ENCODE measurements at places on chromosomes 3 and 15. TPM values are rescaled to one million over a fixed set of nuclear protein-coding genes. Genes with fewer than 3 reads are reported as not detected.
A peak's percentile ranks its signal among the peaks of the same experiment; 100 is the strongest.

DNA sequence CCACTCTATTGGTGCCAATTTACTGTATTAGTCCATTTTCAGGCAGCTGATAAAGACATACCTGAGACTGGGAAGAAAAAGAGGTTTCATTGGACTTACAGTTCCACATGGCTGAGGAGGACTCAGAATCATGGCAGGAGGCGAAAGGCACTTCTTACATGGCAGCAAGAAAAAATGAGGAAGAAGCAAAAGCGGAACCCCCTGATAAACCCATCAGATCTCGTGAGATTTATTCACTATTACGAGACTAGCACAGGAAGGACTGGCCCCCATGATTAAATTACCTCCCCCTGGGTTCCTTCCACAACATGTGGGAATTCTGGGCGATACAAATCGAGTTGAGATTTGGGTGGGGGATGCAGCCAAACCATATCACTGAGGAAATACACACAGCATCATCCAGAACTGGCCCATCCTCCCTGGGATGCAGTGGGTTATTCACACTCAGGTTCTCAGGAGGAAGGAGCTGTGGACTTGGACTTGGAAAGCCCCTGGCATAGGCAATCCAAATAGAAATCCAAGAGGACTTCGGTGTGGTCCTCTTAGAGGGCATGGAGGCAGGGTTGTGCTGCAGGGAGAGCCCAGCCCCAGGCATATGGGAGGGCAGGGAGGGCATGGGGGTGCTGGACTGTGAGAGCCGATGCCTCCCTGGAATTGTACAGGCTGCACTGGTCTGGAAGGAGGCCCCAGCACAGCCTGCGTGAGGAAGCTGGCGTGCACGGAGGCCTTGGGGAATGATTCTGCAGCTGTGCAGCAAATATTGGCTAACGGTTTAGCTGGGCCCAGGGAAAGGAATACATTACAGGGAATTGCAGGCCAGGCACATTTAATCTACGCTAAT lies 62.9 kb downstream of the EFCAB12 start:
- DNase-seq: no peak

SLC9C1 gene
- not detected for total RNA-seq

- no peak for DNase-seq
Measured at GRCh38 chr3:158085358-158085757, 20.9 kb downstream of the SHOX2 start.

CLRN1 gene
- not detected for total RNA-seq

GRCh38 chr3:123084192-123084591 lies 17.4 kb downstream of the PDIA5 start:
- DNase-seq: peak; percentile 36

DNA sequence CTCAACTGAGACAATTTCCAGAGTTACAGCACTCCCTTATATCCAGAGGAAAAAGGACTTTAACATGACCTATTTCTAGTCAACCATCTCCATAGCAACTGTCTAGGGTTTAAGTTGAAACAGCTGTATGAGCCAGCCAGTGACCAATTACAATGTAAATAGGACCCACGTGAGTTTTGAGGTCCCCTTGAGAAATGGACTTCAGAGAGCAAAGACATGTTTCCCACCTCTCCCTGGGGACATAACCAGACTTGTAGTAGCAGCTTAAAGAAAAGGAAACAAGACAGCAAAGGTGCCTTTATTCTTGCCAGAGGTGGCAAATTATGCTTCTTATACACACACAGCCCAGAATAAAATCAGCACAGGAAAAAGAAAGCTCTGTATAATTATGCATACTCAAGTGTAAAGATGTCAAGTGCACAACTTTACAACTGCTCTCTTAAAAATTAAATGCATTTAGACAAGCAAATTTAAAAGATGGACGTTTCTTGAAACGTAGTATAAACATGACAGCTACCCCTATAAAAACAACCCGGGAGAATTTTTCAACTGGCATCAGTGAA lies 40.2 kb downstream of the SUMF1 start:
- DNase-seq: peak; percentile 89

DNA sequence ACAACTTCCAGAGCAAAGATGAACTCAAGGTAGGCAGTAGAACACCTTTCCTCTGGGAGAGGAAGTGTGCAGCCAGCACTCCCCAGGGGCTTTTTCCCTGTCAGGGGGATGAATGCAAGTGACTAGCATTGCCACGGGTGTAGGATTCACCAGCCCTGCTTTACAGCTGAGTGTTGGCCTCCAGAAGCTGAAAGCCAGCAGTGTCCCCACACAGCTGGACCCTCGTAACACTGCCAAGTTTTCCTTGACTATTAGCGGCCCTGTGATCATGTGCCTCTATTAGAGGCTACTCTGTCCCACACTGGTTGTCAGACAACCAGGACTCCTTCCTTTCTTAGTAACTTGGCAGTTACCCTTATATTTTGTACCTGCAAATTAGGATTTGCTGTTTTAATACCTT lies 104.9 kb upstream of the MANF start:
- no peak for DNase-seq

DNA sequence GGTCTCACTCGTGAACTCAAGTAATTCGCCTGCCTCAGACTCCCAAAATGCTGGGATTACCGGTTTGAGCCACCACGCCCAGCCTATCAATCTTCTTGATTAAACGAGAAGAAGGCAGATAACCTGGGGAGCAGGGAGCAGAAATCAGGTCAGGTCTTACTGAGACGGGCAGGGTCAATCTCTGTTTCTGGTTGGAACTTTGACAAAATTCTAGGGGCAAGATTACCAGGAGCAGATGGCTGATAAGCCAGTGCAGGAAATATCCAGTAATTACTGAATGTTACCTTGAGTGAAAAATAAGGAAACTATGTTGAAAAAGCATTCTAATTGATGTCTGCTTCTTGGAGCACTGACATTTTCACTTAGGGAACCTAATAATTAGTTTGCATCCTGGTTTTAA lies 24.4 kb upstream of the GOLM2 start:
- no peak for DNase-seq

- DNase-seq: no peak
Measured at GRCh38 chr15:70025413-70026296, 72.1 kb downstream of the TLE3 start.

DNA sequence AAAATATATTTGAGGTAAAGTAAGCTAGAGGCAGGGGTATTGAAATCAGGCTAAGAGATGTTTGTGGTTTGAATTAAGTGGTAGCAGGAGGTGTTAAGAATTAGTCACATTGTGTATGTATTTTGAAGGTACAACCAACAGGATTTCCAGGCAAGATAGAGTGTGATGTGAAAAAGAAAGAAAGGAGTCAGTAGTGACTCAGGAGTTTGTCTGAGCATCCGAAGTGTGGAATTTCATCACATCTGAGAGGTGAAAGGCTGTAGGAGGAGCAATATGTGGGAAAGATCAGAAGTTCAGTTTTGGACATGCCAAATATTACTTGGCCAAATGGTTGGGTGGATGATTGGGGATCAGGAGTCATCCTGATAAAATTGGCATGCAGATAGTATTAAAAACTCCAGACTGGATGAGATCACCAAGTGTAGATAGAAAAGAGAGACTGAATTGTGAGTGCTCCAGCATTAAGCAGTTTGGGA lies 32.1 kb upstream of the EBLN2 start:
- DNase-seq: peak; percentile 88

DNA sequence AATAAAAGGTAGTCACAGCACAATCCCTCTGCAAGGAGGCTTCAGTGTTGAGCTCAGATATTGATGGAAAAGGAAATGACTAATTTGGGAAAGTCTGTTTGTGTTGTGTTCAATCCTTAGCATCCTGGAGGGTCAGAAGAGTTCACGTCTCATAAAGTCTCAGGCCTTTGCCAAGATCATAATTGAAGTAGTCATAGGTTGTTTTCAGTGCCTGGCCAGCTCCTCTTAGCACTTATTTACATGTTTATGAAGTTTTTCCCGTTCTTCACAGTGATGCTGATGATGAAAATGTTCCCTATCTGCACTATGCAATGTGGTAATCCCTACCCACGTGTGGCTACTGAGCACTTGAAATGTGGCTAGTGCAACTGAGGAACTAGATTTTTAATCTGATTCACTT lies 61.6 kb upstream of the TGFBR2 start:
- peak; percentile 96 for DNase-seq

ACTRT3 gene
- 5.2 TPM for total RNA-seq

DNA sequence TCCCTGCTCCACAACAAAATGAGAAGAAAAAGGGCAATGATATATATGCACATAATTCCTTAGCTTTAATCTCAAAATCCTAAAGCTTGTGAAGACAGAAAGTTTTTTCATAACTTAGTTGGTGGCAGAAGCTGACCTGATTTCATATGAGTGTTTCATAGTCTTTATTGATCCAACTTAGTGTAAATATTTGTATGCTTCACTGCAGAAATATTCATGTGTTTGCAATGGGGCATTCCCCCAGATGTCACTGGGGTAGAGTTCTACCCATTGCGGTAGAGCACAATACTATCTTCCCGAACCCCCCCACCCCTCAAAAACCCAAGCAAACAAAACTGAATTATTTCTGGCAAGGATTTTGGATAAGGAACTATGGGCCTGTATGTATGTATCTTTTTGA lies 221.2 kb downstream of the THRB start:
- no peak for DNase-seq

GRCh38 chr3:187025656-187026316 lies 95.5 kb downstream of the ST6GAL1 start:
- DNase-seq: no peak

GRCh38 chr3:69014022-69014580 lies 617 bp upstream of the EOGT start:
- no peak for DNase-seq

DNA sequence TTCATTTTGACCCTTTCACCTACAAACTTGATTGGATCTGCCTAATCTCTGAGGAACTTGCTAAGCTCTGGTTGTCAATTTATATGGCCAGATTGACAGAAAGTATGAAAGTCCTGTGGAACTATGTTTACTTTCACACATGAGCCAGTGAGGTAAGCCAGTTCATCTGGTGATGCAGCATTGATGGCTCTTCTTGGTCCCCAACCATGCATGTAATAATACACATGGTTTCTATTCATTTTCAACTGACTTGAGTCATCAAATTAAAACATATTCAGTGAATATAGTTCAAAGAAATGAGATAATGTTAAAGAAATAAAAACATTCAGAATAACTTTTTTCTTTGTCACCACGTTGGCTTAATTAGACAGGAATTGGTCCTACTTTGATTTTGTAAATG lies 336.1 kb upstream of the THBS1 start:
- DNase-seq: no peak

- DNase-seq: peak; percentile 59
Measured at GRCh38 chr3:101119535-101119934, 126.3 kb upstream of the ABI3BP start.

DNA sequence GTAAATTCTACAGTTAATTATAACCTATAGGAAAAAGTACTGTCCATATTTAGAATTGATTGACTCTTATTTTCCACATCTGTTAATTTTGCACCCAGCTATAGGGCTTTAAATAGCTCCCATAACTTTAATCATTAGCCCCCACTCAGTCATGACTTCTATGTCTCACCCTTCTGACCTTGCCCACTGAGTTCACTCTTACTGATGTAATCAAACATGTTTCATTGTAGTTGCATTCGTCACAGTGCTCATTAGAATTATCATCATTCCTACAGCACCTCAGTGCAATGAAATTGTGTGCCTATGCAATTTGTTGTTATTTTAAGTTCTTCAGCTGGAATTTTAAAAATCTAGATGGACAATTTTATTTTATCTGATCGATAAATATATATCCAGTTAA lies 151.4 kb downstream of the TIGIT start:
- DNase-seq: no peak

ASB14 gene
- total RNA-seq: not detected

GRCh38 chr3:197256836-197257444 lies 41.5 kb downstream of the DLG1 start:
- peak; percentile 68 for DNase-seq

DNA sequence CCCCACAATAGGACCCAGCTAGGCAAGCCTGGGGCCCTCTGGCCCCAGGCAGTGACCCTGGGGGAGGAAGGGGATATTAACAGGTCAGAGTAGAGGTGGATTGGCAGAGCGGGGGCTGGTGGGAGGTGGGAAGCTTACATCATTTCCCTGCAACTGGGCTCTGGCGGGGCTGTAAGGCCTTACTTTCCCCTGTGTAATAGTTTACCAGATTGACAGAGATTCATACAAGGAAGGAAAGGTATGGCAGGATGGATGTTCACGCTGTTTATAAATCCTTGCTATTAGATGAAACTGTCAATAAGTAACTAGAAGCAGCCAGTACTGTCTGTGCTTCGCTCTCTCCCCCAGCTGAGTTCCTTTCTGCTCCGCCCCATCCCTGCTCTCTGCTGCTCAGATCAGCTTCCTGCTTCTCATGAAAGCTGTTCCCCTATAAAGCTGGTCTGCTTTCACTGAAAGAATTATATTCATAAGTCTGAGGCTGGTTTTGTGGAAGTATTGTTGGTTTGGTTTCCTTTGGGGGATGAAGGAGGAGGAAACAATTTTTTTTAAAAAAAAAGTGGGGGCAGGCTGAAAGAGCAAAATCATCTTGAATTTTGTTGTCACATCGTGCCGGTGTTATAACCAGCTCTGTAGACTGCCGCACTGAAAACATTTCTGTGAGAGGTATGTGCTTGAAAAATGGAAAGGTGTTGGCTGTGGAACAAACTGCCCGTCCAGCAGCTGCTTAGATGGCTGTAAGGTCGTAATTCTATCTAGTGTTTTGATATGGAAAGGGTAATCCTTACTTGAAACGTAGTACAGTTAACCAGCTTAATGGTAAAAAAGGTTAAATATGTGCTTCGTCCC lies 76.4 kb downstream of the BBX start:
- peak; percentile 55 for DNase-seq

PRTG gene
- 6.9 TPM for total RNA-seq

DNA sequence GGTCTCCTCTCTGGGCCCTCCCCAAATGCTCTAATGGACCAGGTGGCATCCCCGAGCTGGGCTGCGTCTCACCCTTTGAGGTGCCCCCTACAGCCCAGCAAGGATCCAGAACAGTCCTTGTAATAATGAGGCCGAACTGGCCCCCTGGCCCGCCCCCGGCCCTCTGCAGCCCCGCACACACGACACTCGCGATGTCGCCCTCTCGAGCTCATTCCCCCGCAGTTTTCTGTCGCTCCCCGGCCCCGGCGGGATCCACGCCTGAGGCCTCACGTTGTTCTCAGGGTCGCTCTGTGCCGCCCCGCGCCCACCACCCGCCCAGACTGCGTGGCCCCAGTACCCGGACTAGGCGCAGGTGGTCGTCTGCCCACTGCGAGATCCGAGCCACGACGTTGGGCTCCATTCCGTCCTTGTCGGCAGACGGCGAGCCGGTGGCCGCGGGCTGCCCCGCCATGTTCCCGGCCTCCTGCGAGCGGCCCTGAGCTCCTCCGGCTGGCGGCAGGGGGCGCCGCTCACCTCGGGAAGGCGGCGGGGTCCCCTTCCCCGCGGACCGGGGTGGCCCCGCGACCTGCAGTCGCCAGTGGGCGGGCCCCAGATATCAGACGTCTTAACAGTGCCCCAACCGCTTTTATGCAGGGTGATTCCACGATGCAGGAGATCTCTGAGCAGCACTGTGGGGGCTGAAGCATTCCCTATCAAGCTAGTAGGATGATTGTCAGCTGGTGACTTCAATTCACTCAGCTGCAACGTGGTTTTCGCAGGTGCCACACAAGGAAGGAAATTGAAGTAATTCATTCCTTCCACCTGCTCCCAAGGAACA lies at the start of gene C3orf33:
Gene C3orf33, minus strand, starts transcription at position 477 of the 817 bp plus-strand sequence. Its CDS starts 26 bp downstream, at position 451.
- DNase-seq: peak; percentile 47

Data from fibroblast of villous mesenchyme (primary cell).